ENCODE measurements at places on chromosomes 4 and X. TPM values are rescaled to one million over a fixed set of nuclear protein-coding genes. Genes with fewer than 3 reads are reported as not detected.

- no peak for DNase-seq
Measured at GRCh38 chrX:154484255-154485149, 1.9 kb downstream of the UBL4A start.

DNA sequence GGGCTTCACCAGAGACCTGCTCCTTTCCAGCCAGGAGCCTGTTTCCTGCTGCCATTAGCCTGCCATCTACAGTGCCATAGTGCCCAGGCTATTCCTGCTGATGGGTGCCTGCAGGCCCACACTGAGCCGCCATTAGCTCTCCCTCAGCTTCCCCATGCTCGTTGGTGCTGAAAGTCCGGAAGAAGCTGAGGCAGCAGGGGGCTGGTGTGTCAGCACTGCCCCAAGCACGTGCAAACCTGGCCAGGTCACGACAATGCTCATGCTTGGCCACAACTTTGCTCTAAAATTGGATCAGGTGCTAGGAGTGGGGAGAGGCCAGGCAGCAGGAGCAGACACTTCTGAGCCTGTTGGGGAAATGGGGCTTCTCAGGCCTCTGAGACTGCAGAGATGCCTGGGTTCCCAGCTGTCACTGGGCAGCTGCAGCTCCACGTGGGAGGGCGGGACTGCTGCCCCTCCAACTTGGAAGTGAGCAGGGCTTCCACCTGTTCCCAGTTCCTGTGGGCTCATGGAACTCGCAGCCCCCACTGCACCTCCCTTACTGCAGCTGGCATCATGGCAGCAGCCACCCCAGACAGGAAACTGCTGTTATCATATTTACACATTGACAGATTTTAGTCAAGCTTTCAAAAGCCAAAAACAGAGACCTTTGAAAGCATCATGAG is 913.9 kb downstream of the FSTL5 start:
- no peak for DNase-seq

GRCh38 chr4:149754526-149754925 is 61.1 kb downstream of the IQCM start:
- no peak for DNase-seq

GRCh38 chrX:11992271-11992670 is 146.0 kb upstream of the FRMPD4 start:
- no peak for DNase-seq

DNA sequence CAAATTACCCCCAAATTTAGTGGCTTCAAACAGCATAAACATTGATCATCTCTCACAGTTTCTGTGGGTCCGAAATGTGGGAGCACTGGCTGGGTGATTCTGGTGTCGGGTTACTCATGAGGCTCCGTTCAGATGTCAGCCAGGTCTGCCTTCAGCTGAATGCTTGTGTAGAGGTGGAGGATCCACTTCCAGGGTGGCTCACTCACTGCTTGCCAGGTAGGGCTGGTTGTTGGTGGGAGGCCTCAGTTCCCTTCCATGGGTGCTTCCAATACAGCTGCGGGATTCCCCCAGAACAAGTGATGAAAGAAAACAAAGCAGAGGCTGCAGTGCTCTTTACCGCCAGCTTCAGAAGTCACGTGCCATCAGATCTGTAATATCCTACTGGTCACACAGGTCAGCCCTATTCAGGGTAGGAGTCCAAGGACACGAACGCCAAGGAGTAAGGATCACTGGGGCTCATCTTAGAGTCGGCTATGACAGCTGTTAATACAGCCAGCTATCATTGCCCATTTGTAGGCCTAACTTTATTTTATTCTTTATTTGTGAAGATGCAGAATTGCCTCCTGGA is 1.1 kb upstream of the SMIM43 start:
- DNase-seq, result no peak

DNA sequence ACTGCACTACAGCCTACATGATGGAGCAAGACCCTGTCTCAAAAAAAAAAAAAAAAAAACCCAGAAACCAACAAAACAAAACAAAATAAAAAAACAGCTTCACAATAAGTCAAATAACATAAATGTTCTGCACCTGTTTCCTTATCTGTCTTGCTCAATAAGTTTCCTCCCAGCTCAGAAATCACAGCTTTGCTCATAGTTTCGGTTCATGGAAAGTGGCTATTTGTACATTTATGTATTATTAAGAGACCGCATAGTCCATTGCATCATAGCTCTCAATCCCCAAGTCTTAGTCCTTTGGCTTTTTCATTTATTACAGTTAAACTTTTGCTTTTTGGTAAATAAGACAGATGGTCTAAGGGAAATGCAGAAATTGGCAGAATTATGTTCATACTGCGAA is 24.4 kb upstream of the CFAP299 start:
- DNase-seq, result no peak

GRCh38 chr4:102454268-102454667 is 46.9 kb upstream of the NFKB1 start:
- DNase-seq, result no peak

The APOOL gene
- 41.8 TPM for total RNA-seq

DNA sequence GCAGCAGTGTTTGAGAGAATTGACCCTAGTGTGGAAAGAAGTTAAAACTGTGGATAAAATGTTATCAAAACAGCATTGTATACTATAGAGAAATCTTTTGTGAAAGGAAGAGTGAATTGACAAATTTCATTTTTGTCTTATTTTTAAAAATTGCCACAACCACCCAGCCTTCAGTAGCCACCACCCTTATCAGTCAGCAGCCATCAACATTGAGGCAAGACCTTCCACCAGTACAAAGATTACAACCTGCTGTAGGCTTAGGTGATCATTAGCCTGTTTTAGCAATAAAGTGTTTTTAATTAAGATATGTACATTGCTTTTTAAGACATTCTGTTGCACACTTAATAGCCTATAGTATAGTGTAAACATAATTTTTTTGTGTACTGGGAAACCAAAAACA is 91.1 kb downstream of the NFKB1 start:
- no peak for DNase-seq

DNA sequence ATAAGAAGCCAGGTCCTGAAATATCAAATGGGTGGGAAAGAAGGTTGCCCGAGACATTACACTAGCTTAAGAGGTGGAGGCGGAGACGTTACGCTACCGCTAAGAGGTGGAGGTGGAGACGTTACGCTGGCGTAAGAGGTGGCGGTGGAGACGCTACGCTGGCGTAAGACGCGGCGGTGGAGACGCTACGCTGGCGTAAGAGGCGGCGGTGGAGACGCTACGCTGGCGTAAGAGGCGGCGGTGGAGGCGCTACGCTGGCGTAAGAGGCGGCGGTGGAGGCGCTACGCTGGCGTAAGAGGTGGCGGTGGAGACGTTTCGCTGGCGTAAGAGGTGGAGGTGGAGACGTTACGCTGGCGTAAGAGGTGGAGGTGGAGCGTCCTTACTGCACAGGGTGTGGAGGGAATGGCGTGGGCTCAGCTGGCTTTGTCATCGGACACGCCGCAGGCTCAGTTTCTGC is 12.8 kb downstream of the CYP4V2 start:
- no peak for DNase-seq

The NKX1-1 gene
- total RNA-seq, result not detected

The CA5B gene
- 10.5 TPM for total RNA-seq

DNA sequence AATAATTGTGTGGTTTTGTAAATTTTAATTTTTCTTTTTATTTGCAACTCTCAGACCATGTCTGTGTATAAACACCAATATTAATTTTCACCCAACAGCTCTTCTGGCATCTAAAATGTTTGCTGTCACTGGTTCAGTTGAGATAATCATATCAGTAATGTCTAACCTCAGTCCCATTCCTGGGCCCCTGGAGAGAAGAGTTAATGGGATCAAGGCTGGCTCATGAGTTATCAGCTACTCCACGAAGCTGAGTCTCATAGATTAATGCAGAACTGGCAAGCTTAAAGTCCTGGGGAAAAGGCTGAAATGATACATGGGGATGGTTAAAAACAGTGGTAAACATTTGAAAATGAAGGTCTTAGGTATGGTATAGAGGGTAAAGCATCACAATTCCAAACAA is 28.4 kb upstream of the TSPAN5 start:
- no peak for DNase-seq

- no peak for DNase-seq
Measured at GRCh38 chr4:132530861-132531260, 618.2 kb upstream of the PCDH10 start.

DNA sequence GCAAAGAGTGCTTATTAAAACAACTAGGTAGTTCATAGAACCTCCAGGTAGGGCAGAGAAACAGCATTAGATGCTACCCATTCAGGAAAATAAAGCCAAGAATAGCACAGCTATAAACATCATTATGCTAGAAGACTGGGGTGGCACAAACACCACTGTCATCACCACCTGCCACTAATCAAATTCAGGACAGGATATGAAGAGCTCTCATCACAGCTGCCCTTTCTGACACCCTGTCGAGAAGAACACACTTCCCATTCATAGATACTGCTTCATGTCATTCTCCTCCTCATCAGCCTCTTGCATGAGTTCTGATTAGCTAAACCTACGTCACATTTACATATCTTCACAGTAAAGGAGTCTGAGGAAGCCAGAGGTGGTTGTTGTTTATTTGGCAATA is 692.3 kb upstream of the HS3ST1 start:
- DNase-seq, result no peak

The SPANXD gene
- not detected for total RNA-seq

GRCh38 chr4:76595435-76595834 is 160.4 kb downstream of the SHROOM3 start:
- no peak for DNase-seq

- no peak for DNase-seq
Measured at GRCh38 chr4:3346146-3346545, 53.3 kb downstream of the RGS12 start.

- DNase-seq, result no peak
Measured at GRCh38 chr4:48275247-48275646, 5.6 kb upstream of the TEC start.

The KLB gene
- 5.0 TPM for total RNA-seq

The TEC gene
- total RNA-seq, result 2.3 TPM

All from left cardiac atrium (tissue), 4 donors.